T-cell (primary cell): ENCODE measurements at places on chromosomes 2 and 18.

DNA sequence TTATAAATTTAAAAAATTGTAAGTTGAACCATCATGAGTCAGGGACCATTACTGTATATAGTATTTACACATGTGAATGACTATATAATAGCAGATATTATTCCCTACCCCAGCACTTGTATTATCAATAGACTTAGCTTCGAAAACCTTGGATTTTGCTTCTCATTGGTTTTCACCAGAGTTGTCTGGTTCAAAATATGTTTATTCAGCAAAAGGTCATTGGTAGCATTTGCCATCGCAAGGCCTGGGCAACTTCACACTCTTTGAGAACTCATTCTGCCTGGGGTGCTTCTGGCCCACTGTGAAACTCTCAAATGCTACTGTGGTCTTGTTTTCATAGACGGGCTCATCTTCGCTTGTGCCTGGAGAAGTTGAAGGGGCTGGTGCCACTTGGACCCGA is 20.1 kb downstream of the MXD1 start:
- no peak for DNase-seq

GRCh38 chr2:226981791-226982326 is 146.0 kb downstream of the RHBDD1 start:
- no peak for DNase-seq

GRCh38 chr18:21383031-21383430 is 141.0 kb downstream of the GREB1L start:
- DNase-seq: no peak

DNA sequence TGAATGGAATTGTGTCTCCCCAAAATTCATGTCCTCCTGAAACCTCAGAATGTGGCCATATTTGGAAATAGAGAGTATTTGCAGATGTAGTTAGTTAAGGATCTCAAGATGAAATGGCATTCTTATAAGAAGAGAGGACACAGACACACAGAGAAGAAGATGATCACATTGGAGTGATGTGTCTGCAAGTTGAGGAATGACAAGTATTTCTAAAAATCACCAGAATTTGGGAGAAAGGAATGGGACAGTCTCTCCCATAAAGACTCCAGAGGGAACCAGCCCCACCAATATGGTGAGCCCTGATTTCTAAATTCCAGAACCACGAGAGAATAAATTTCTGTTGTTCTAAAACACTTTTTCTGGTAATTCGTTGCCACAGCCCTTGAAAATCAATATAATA is 166.3 kb downstream of the C1D start:
- no peak for DNase-seq

- no peak for DNase-seq
Measured at GRCh38 chr18:5678779-5679406, 135.1 kb upstream of the EPB41L3 start.

GRCh38 chr2:43328133-43328532 is 101.7 kb upstream of the ZFP36L2 start:
- no peak for DNase-seq

GRCh38 chr2:28095622-28096021 is 205.1 kb downstream of the BABAM2 start:
- no peak for DNase-seq

DNA sequence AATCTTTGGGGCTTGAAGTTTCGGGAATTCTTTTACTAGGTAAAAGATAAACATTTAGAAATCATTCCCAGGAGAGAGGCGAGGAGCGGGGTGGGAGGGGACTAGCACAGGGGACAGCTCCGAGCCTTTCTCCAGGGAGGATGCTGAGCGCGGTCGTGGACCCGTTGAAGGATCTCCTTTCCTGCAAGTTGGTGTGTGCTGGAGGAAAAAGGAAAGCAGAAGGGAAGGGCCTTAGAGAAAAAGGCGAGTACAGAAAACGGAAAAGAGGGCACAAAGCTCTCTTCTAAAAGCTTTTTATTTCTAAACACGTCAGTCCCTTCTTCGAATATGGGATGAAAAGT is 640 bp downstream of the SLC39A6 start:
- DNase-seq: no peak

GRCh38 chr18:50356036-50356945 is 18.6 kb upstream of the SKA1 start:
- DNase-seq: no peak

GRCh38 chr2:12514631-12515437 is 201.9 kb upstream of the TRIB2 start:
- DNase-seq: no peak

DNA sequence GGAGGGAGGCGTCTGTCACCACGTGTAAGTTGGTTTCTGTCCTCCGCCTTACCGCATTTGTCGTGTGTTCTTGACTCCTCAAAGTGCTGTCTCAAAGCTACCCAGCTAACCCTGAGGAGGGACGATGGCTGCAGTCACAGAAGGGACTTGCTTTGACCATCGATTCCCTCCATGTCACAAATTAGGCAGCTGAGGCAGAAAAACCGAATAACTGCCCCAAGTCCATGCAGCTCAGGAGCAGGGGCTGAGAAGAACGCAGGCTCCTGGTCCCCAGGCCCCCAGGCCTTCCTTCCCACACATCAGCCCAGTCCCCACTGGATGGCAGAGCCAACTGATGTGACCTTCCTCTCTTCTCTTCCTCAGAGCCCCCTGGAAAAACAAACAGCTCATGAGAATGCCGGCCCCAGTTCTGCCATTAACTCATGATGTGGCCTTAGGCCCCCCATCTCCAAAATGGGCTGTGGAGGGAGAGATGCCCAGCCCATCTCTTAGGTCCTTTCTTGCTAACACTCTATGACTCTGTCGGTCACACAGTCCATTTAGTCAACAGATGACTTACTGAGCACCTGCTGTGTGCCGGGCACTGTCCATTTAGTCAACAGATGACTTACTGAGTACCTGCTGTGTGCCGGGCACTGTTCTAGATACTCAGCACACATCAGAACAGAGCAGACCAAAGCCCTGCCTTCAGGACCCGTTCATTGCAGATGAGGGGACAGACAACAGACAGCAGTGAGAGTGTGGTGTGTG is 19.6 kb downstream of the MTERF4 start:
- DNase-seq: no peak

- no peak for DNase-seq
Measured at GRCh38 chr2:70987386-70987785, 7.3 kb downstream of the TEX261 start.

DNA sequence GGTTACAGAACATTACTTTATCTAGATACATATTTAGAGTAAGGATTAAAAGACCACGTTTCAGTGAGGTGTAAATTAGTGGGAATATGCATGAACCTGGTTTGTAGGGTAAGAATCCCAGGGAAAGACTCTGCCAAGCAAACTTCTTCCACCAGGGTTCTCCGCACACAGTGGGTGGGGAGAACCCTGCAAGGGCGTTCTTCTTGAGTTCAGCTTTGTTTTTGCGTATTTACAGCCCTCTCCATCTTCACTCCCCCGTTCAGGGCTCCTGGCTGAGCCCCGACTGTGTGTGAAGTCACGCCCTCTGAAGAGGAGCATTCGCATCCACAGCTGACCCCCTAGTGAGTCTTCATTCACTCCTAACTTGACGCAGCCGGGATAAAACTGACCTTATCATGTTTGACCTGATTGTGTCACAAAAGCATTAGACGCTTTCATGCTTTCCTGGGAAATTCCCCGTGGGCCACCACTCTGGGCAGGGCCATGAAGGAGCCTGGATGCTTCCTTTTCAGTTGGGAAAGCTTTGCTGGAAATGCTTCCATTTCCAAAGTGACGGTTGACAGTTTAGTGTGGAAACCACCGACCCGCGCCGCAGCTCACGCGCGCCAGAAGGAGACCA is 1.0 kb downstream of the ALKAL2 start:
- no peak for DNase-seq

DNA sequence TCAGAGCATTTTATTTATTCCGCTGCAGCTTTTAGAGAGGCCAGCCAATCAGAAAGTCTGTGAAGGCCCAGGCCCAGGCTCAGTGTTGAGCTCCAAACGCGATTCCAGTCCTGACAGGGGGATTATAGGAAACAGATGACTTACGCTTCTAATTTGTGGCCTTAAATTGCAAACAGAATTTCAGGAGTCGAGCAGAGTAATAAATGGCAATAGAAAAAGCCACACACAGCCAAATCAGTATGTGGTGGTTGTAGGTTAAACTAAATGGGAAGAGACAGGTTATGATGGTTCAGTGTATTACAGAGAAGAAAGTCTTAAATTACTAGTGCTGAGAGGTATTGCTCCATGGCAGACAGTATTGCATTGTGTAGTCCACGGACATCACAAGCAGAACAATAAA is 131.0 kb upstream of the ZEB2 start:
- DNase-seq: no peak

- no peak for DNase-seq
Measured at GRCh38 chr2:37911296-37911873, 13.7 kb upstream of the RMDN2 start.

GRCh38 chr2:234275515-234275914 is 221.4 kb downstream of the ARL4C start:
- no peak for DNase-seq

GRCh38 chr2:80854831-80855230 is 550.3 kb upstream of the LRRTM1 start:
- DNase-seq: no peak

DNA sequence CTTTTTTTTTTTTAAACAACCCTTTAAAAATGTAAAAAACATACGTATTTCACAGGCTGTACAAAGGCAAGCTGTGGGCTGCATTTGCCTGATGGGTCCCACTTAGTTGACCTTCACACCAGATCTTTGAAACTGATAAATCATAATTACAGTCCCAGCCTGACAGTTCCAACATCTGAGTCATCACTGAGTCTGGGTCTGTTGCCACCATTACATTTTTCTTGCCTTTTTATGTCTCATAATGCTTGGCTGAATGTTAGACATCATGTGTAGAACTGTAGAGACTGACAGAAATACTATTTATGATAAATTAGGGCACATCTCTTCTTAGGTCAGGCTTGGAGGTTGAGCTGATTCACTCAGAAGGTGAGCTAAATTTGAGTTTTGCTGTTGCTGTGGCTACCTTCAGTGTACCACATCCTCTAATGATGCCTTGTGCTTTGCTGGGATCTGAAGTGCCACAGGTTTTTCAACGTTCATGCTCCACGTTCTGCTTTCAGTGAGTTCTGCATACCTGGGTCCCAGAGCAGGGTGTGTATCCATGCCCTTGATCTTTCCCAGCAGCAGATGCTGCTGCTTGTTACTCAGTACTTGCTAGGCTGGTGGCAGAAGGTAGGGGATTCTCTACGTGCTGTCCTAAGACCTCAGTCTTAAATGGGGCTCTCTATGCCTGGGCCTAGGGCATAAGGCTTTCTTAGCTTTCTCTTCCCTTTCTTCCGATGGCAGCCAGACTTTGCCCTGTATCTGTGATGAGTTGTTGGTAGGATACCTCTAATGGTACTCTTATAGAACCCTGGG is 160.6 kb upstream of the SMAD7 start:
- no peak for DNase-seq

DNA sequence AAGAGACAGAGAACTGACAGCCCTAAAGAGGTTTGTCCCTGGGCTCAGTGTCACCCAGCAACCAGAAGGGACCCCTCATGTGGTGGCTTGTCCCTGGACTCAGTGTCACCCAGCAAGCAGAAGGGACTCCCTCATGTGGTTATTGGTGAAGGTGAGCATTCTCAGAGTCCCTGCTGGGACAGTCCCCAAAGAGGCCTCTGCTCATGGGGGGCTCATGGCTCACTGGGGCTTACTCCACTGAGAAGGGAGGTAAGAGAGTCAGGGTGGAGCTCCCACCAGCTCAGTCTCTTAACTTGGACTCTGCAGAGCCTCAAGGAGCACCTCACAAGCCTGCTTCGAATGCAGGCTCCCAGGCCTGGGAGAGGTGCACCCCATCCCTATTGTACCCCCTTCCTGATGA is 145.2 kb upstream of the COPS8 start:
- no peak for DNase-seq

DNA sequence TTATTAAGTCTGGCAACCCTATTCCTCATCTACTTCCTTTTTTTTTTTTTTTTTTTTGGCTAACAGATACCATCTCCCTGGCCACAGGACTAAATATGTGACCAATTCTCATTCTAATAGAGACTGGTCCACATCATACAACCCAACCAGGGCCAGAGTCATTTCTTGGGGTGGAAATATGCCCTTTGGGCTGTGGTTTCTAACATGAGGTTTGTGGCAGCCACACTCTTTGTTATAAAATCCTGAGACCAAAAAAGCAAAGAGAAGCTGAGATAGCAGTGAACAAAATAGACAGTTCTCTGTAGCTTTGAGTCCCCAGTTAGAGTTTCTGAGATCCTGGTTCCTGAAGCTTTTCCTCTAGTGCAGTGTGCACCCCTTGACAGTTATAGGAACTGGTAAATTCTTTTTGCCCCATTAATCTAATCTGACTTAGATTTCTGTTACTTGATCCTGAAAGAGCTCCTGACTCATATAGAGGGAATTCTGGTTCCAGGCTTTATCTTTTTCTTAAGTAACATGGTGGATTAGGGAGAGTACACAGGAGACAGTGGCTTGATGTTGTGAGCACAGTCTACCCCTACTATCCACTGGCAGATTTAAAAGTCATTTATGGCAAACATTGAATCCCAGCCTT is 86.8 kb downstream of the MAIP1 start:
- no peak for DNase-seq

DNA sequence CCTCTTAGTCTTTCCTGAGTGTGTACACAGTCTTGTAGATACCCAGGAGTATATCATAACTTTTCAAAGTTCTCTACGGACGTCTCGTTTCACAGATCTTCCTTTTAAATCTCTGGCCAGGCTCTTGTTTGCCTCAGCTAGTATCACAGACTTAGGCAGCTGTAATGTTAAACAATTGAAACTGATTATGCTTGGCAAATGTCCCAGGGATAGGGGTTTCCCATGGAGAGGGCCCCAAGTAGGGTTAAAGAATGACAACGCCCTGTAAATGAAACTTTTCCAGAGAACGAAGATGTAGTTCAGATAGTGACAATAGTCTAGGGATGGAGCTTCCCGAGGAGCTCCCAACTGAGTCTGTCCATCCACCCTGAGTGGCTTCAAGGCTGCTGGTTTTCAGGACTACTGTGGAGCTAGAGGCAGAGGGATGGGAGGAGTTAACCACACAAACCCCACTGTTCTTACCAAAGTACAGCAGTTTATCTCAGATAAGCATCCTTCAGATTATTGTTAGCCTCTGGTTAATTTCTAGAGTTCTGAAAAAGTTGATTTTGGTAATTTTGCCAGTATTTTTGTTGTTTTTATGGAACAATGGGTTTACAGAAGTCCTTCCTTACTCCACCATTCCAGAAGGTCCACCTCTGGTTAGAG is 9.1 kb downstream of the NEURL3 start:
- no peak for DNase-seq

GRCh38 chr2:16085073-16085472 is 144.7 kb downstream of the MYCN start:
- no peak for DNase-seq

DNA sequence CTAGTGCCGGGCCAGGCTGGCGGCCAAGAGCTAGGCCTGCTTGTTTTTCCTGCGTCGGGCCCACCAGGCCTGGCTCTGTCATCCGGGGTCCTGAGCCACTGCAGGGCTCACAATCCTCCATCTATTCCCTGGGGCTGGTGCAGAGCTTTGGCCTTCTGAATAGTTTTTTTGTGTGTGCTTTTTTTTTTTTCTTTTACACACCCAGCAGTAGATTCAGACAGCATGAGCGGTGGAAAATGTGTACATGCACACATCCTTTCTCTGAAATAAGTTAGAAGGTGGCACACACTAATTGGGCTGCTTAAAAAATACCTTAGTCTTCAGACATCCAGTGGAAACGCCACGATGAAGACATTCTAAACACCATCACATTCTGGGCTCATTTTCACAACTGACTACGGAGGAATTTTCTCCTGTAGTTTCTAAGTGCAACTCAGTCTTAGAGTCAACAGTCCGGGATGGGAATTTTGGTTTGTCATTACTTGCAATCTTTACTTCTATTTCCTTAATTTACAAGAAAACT is 6.1 kb downstream of the ZFP36L2 start:
- no peak for DNase-seq

- no peak for DNase-seq
Measured at GRCh38 chr2:149658553-149658952, 71.0 kb upstream of the MMADHC start.
